ENCODE measurements at places on chromosomes 3 and 15. TPM values are rescaled to one million over a fixed set of nuclear protein-coding genes. Genes with fewer than 3 reads are reported as not detected.

GRCh38 chr3:256501-256900, 59.9 kb downstream of the CHL1 start:
- H3K4me3 ChIP-seq = no peak overlapping the region
- no peaks in the 10 kb centered on the region for H3K4me1 ChIP-seq
- no peaks in the 10 kb centered on the region for H3K27me3 ChIP-seq
- DNase-seq = no peak
- no peak overlapping the region for H3K27ac ChIP-seq

The EXOSC7 gene
- total RNA-seq = 92.0 TPM

The DNAH12 gene
- 0.08 TPM for total RNA-seq

DNA sequence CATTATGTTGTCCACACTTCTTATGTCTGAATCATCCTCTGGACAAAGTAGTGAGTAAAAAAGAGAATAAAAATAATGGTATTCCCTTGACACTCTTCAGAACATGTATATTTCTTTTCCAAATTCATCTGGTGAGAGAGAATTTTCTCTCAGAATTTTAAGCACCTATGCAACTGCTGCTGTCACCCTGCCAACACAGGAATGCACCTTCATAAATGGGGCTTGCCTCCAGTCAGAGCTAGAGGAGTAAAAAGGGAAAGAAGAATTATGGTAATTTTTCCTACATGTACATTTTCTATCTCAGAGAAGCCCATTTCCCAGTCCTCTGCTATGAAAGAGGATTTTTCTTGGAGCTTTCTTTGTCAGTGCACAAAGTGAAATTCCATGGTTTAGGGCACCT, 92.2 kb upstream of the ALCAM start:
- no peaks in the 10 kb centered on the region for H3K36me3 ChIP-seq
- no peak overlapping the region for H3K27ac ChIP-seq
- H3K27me3 ChIP-seq = peaks cover 11% of the 10 kb centered on the region
- no peak for DNase-seq
- H3K4me3 ChIP-seq = no peak overlapping the region
- H3K4me1 ChIP-seq = no peaks in the 10 kb centered on the region

DNA sequence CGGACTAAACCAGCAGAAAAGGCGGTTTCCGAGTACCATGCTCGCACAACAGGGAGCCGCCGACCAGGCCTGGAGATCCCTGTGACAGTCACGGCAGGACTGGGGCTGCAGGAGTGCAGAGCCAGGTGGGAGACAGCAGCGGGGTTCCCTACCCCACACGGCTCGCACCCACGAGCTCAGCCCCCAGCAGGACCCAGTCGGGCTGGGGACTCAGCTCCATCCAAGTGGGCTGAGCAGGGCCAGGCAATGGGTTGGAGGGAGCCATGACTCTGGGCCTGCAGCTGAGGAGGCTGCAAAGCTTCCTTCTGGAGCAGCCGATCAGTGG, 15.8 kb downstream of the XXYLT1 start:
- H3K27me3 ChIP-seq = no peaks in the 10 kb centered on the region
- H3K27ac ChIP-seq = no peak overlapping the region
- DNase-seq = no peak

The ZNF621 gene
- total RNA-seq = 18.3 TPM

DNA sequence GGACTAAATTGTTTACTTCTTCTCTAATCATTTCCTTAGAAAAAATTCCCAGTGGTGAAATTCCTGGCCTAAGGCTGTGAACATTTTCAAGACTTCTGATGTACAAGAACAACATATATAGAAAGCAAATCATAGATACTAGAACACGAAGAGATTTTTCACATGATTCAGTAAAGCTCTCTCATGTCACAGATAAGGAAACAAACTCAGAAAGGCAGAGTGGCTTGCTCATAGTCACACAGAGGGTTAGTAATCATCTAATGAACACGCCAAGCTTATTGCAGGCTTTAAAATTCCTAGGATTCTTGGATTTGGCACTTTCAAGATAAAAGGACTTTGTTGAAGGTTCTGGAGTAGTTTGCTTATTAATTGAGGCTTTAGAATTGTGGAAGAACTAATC, 26.2 kb downstream of the CRTAP start:
- H3K4me3 ChIP-seq = no peak overlapping the region
- peaks cover 18% of the 10 kb centered on the region for H3K36me3 ChIP-seq
- H3K4me1 ChIP-seq = no peaks in the 10 kb centered on the region
- H3K27ac ChIP-seq = no peak overlapping the region
- no peak for DNase-seq

Measured in activated naive CD8-positive, alpha-beta T cell treated with anti-CD3 and anti-CD28 coated beads for 36 hours (primary cell).